ENCODE measurements at places on chromosomes 5 and 9. TPM values are rescaled to one million over a fixed set of nuclear protein-coding genes. Genes with fewer than 3 reads are reported as not detected.

Gene PCDHGB6
- not detected for polyA plus RNA-seq

Gene SLC34A3
- not detected for polyA plus RNA-seq

Gene RUSC2
- polyA plus RNA-seq, result 5.6 TPM

Gene C9
- not detected for polyA plus RNA-seq

Gene ADAMTS12
- polyA plus RNA-seq, result 1.2 TPM

Measured in sigmoid colon (tissue), 7 donors.